ENCODE measurements at places on chromosomes 11 and 22.

GRCh38 chr22:46327691-46328465 lies 7.6 kb upstream of the TRMU start:
- DNase-seq: no peak

- DNase-seq: no peak
Measured at GRCh38 chr11:126588630-126589491, 233.4 kb downstream of the ST3GAL4 start.

- DNase-seq: no peak
Measured at GRCh38 chr11:90855531-90855930, 632.7 kb upstream of the CHORDC1 start.

DNA sequence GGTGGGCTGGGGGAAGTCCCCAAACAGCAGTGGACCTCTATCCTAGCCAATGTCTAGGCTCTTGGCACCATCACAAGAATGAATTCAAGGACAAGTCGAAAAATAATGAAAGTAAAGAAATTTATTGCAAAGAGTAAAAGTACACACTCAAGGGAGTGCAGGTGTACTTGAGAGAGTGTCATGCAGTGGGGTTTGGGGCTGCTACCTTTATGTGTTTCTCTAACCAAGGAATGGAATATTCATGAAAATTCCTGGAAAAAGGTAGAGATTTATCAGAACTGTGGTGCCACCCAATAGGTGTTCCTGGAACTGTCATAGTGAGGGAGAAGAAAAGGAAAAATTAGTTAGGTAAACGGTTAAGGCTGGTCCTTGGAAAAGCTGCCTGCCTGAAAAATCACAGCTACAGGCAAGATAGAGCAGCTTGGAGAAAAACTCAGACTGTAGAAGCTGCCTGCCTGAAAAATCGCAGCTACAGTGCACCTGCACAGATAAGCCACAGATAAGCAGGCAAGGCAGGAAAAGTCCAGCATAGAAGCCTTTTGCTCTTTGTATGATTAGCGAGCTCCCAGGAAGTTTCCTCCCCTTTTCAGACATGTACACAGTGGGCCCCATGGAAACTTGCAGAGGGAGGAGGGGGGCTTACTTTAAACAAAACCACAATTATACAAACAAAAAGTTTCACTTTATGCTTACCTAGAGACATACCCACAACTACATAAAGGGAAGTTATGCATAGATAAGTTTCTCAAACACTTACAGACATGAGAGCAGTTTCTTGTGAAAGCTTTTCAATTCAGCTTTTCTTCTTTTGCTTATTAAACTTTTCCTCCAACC lies 71.4 kb upstream of the B3GNT6 start:
- no peak for DNase-seq

- DNase-seq: peak; percentile 17
Measured at GRCh38 chr11:74726547-74727182, 4.6 kb downstream of the CHRDL2 start.

GRCh38 chr11:65187146-65187675 lies 5.5 kb downstream of the CAPN1 start:
- DNase-seq: no peak

DNA sequence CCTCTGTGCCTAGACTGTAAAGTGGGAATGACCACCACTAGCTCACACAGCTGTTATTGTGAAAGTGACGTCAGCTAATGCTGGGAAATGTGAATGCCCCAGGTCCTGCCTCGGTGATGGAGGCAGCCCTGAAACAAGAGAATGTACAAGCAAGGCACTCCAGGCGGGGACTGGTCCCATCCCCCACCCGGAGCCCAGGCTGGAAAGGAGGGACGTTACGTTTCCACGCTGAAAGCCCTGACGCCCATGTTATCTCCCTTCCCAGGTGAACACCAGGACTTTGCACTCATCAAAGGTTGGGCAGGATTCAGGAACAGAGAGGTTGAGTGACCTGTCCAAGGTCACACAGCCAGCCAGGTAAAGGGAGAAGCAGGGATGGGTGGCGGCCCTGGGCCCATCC lies 784 bp downstream of the SULT4A1 start:
- DNase-seq: no peak

DNA sequence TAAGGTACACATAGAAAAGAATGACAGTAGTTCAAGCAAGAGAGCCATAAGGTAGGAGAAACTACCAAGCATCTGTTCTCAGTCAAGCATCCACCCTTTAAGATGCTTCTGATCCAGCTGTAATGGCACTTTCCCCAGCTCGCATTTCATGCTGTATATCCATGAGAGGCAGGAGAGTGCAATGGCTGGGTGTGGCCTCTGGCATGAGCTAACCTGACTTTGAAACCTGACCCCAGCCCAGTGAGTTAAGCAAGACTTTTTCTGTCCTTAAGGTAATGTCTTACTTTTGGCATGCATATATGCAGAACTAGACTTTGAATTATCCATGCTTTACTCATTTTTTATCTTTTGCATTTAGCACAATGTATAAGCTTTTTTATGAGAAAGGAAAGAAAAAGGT lies 79.8 kb upstream of the CNTN5 start:
- DNase-seq: no peak

DNA sequence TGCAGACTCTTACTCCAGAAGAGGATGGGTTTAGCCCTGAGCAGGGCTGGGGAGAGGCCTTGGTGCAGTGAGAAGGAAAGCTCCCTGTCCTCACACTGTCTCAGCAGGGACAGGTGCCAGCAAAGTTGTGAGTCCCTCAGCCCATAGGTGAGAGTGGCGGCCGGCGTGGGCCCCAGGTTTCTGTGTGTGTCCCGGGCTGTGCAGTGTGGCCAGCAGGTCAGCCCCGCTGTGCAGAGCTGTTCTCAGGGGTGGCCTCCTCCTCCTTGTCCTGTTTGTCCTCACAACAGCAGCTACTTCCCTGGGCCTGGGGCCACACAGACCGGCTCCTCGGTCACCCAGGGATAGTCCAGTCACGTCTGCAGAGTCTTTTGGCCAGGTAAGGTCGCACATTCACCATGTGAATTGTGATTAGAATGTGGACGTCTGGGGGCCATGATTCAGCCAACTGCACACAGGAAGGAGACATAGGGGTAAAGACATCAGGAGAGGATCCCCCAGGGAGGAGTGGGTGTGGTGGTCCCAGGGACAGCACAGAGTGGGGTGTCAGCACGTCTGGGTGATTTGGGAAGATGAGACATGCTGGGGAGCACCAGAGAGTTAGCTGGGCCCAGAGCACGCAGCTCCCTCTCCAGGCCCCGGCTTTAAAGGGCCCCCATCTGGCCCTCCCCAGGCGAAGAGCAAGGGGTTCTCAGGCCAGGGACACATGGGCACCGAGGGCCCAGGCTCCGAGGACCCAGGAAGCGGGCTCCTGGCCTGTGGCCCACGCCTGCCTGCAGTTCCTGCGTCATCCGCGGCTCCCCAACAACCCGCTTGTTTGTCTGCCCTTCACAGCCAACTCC lies 81.6 kb downstream of the MYEOV start:
- DNase-seq: no peak

DNA sequence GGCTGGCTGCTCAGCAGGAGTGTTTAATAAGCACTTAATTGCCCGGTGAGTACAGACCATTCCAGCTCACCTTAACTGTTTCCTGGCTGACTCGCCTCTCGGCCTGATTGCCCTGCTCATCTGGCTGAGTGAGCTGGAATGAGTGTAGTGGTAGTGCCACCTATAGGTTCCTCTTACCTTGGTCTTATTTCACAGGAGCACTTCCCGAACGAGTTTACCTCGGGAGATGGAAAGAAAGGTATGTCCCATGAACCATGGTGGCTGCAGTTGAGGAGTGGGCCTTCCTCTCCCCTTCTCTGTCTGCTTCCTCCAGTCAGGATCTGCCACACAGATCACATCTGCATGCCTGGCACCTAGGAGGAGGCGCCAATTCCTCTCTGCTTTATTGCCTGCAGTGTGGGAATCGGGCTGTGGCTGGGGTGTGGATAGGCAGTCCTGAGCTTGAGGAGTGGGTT lies 26.7 kb downstream of the UPB1 start:
- no peak for DNase-seq

- DNase-seq: no peak
Measured at GRCh38 chr22:29758959-29759358, 7.8 kb downstream of the ZMAT5 start.

- no peak for DNase-seq
Measured at GRCh38 chr11:75028321-75028720, 39.6 kb downstream of the NEU3 start.

DNA sequence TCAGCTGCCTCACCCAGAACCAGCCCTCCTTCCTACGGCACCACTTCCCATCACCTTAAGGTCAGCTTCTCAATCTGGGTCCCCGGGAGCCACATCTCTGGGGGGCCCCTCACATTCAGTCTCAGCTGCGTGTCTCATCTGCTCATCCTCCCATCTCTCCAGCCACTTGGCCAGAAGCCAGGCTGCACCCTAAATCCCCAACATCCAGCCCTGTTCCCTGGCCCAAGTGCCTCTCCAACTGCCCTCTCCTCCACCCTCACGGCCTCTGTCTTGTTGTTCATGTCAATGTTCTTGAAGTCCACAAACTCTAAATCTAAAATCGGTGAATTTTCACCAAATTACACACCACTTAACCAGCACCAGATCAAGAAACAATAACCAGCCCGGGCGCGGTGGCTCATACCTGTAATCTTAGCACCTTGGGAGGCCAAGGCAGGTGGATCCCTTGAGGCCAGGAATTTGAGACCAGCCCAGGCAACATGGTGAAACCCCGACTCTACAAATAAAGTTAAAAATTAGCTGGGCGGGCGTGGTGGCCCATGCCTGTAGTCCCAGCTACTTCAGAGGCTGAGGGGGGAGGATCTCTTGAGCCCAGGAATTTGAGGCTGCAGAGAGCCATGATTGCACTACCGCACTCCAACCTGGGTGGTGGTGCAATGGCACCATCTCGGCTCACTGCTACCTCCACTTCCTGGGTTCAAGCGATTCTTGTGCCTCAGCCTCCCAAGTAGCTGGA lies 33.7 kb downstream of the A4GALT start:
- DNase-seq: no peak

DNA sequence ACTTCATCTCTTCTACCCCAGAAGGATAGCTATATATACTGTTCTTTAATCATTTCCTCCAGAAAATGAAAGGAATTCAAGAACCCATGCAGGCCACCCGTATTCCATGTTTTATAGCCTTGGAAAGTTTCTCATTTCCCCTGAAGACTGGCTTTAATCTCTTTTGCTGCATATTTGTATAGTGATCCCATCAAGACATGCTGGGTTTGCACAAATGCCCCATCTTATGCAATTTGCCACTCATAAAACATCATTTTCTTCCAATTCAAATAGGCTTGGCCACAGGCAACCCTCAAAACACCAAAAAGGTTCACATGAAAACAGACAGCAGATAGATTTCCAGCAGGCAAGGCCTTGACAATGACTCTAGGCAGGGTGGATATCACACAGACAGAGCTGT lies 28.3 kb upstream of the APOA1 start:
- no peak for DNase-seq

DNA sequence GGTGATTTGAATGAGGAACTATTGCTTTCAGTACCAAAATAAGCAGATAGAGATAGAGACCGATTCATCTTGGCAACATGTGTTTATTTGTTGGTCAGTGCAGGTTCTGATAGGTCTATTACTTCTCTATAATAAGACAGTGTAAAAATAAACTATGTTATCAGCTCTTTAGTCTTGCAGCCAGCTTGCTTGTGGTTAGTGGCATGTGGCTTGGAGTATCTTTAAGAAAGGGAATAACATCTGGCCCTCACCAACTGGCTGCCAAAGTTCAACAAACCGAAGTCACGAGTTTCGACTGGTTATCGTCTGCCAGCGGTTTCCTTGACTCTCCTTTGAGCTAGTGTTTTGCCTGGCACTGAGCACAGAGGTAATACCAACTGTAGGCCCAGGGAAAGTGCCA lies 71.8 kb downstream of the CTTN start:
- DNase-seq: no peak

GRCh38 chr22:46091277-46091977 lies 58.9 kb upstream of the PPARA start:
- DNase-seq: no peak

DNA sequence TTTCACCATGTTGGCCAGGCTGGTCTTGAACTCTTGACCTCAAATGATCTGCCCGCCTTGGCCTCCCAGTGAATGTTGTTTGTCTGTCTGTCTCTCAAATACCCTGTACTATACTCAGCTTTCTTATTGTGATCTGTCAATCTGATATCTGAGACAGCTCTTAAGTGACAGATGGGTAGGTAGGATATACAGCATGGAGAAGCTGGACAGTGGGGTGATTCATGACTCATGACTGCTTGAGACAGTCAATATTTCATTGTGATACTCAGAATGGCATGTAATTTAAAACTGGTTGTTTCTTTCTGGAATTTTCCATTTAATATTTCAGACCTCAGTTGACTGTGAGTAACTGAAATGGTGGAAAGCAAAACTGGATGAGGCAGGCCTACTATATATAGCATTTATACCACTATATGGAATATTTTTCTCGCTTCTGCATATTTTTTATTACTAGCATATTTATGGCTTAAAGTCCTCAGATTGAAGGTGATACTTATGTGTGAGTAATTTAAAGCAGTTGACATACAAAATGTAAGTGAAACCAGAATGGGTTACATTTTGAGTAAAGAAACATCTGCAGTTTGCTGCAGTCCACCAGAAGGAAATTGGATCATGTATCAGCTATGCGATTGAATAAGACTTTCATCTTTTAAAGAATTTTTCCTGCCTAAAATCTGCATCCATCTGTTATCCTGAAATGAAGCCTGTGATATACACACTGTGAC lies 22.3 kb downstream of the ARHGAP42 start:
- DNase-seq: no peak

DNA sequence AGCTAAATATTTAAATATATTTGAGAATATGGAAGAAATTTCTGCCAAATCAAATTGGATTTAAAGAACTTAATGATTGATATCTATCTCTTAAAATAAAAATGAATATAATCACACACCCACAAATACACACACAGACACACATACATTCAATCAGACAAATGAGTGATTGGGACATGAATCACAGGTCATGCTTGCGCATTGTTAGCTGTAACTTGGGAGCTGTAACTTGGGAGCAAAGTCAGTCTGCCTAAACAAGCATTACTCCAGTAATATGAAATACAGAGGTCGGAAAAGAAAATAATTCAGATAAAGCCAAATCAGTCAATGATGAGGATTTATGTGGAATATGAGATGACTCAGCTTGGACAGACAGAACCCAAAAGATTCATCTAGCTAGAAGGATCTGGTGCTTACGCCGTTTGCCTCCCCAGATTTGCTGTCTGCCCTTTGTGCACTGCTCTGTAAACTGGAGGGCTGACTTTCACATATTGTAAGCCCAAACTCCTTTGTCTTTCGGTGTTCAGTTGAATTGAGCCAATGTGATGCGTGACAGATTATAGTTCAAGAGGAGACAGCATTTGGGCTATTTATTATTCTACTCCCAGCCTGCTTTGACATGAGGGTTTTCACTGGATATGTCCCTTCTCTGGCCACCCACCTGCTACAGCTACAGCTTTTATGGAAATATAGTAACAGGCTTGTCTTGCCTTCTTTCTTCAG lies 1.6 kb downstream of the OR56B1 start:
- DNase-seq: no peak

GRCh38 chr11:98289617-98290263 lies 731.0 kb upstream of the CNTN5 start:
- no peak for DNase-seq

All from stimulated activated CD8-positive, alpha-beta memory T cell treated with anti-CD3 and anti-CD28 coated beads, Interleukin-7, amount 100 ng/mL, for 1 hour (primary cell).